Activated B cell treated with CpG ODN at 0.5 μM for 24 hours (primary cell): ENCODE measurements at places on chromosomes 6 and 20. TPM values are rescaled to one million over a fixed set of nuclear protein-coding genes. Genes with fewer than 3 reads are reported as not detected.

DNA sequence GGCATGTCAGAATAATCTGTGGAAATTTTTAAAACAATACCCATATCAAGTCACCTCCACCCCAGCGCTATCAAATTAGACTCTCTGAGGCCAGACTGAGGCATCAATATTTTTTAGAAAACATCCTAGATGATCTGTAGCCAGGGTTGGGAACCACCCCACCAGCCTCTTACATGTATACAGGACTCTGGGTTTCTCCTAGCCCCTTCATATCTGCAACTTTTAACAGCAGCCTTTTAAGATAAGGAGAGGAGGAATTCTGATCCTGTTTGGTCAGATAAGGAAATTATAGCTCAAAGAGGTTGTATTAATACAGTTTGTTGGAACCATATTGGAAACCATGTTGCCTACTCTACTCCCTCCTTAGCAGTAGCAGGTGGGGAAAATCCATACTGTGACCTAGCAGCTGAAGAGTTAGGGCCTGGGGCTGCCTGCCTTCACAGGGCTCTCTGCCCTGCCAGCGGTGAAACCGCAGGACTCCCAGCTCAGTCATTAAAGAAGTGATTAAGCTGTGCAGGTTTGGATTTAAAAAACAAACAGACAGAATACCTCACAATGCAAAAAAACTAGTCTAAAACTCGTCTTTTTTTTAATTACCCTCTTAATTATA is 30.0 kb downstream of the BRPF3 start:
- DNase-seq = no peak

Gene BEND6
- not detected in 2 replicates for total RNA-seq

DNA sequence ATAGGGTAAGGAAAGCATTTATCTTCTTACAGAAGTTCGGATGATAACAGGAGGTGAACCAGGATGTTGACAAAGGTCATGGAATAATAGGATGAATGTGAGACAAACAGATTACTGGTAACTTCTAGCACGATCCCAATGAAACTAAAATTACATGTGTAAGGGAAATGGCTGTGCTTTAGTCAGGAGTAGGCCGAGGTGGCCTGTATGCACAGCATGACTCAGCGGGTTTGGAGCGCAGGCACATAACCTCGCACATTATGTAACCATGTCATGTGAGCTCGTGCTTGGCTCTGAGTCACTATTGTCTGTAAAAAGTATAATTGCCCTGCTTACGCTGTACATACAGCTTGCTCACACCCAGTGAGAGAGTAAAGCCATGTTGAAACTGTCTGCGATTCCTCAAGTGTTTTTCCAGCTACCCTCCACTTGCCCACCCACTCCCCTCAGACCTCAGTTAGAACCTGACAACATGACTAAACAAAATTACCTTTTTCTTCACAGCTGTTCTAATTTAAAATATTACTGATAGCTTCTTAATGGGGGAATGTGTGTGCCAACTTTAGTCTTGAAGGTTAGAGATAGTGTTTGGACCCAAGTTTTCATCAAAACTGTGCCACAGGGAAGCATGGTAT is 8.2 kb downstream of the CYB5R4 start:
- no peak for DNase-seq

GRCh38 chr20:62946918-62947317 is 5.6 kb upstream of the SLC17A9 start:
- no peak for DNase-seq

DNA sequence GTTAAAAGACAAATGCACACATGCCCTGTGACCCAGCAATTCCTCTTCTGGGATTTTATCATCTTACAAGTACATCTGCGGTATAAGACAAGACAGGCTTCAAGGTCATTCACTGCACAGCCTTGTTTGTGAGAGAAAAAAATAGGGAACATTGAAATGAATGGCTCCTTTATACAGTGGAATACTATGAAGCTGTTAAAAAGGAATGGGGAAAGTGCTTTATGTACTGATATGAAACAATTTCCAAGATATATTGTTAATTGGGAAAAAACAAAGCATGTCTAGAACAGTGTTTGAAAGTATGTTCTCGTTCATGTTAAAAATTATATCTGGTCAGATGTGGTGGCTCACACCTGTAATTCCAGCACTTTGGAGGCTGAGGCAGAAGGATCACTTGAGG is 25.4 kb downstream of the PDRG1 start:
- no peak for DNase-seq

Gene MRAP2
- not detected in 2 replicates for total RNA-seq

DNA sequence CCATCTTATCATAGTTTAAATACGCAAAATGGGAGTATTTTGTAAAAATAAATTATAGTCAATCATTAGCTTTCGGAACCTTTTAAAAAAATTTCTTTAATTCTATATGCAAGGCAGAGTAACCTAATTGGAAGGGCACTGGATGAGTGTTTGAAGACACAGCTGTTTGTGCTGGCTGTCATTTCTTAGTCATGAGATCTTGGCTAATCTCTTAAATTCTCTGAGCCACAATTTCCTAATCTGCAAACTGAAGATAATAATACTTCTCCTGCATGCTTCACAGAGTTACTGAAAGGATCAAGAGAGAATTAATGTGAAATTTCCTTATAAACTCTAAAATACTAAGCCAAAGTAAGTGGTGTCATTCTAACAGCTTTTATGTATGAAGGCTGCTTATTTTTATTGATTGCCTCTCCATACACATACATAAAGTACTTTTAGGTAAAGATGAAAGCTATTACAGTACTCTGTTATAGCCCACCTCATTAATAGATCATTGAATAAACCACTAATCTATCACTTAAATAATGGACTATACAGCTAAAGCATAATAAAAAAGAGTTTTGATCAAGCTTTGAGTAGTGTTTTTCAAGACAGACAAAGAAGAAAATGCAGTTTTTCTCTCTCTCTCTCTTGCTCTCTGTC is 383.7 kb upstream of the IRAK1BP1 start:
- no peak for DNase-seq

- DNase-seq = no peak
These were observed 25.4 kb downstream of the CDYL start for GRCh38 chr6:4801491-4802110.
